ENCODE measurements at places on chromosomes 6 and 20. TPM values are rescaled to one million over a fixed set of nuclear protein-coding genes. Genes with fewer than 3 reads are reported as not detected.

GRCh38 chr20:37314617-37315016 is 25.2 kb downstream of the MANBAL start:
- no peaks in the 10 kb centered on the region for H3K36me3 ChIP-seq
- no peaks in the 10 kb centered on the region for H3K27me3 ChIP-seq
- no peak overlapping the region for H3K4me3 ChIP-seq
- no peak for DNase-seq
- peaks cover 31% of the 10 kb centered on the region for H3K4me1 ChIP-seq

Gene BNIP5
- not detected for total RNA-seq

Gene LCA5
- total RNA-seq = 0.49 TPM

DNA sequence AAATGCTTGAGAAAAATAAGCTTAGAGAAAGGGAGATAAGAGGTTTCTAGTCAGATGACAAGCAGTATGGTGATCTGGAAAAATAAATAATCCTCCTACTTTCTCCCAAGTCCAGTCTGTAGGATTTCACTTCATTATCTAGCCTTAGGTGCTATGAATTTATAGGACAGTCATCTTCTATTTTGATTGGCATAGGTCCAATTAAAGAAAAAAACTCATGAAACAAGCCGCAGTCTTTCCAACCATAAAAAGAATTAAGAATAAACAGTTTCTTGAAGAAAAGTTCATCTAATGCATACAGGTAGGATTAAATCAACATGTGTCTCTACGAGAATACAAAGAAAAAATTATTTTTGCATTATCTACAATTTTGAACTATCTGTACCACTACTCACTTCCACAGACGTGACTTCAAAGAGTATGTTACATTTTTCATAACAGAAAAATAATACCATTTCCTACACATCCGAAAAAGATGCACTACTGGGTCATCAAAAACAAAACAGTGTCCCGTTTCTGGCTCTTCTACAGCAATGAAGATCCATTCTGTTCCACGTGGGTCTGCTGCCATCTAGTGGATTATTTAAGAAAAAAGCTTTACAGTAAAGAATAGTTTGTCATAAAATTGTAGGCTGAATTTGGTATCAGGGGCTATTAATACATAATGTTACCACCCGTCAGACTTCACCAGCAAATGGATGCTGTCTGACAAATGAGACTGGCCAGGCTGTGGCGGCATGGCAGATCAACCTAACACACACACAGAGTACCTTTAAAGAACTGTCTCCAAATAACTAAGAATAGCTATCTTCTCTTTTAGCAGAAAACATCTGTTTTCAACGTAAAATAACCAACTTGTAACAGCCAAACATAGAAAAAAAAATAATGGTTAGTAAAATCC is 28.9 kb downstream of the STX7 start:
- DNase-seq = peak; percentile 68
- peaks cover 2% of the 10 kb centered on the region for H3K36me3 ChIP-seq
- H3K4me3 ChIP-seq = peak overlapping the region; percentile 1
- H3K27ac ChIP-seq = no peak overlapping the region
- H3K4me1 ChIP-seq = peaks cover 5% of the 10 kb centered on the region
- H3K27me3 ChIP-seq = no peaks in the 10 kb centered on the region

- H3K4me1 ChIP-seq = no peaks in the 10 kb centered on the region
- no peak overlapping the region for H3K4me3 ChIP-seq
- H3K27me3 ChIP-seq = no peaks in the 10 kb centered on the region
- no peaks in the 10 kb centered on the region for H3K36me3 ChIP-seq
- H3K27ac ChIP-seq = no peak overlapping the region
Measured at GRCh38 chr20:51734876-51735720, 33.1 kb downstream of the ATP9A start.

- no peaks in the 10 kb centered on the region for H3K27me3 ChIP-seq
- H3K36me3 ChIP-seq = peaks cover 78% of the 10 kb centered on the region
- peak overlapping the region; percentile 9 for H3K27ac ChIP-seq
- H3K4me3 ChIP-seq = no peak overlapping the region
- peaks cover 26% of the 10 kb centered on the region for H3K4me1 ChIP-seq
Measured at GRCh38 chr20:38050686-38051085, 17.1 kb downstream of the RPRD1B start.

GRCh38 chr20:61556111-61556510 is 304.1 kb downstream of the CDH4 start:
- no peaks in the 10 kb centered on the region for H3K4me1 ChIP-seq
- no peak for DNase-seq
- peaks cover 7% of the 10 kb centered on the region for H3K27me3 ChIP-seq
- H3K27ac ChIP-seq = no peak overlapping the region
- no peaks in the 10 kb centered on the region for H3K36me3 ChIP-seq

- no peaks in the 10 kb centered on the region for H3K4me1 ChIP-seq
- H3K27me3 ChIP-seq = no peaks in the 10 kb centered on the region
- H3K4me3 ChIP-seq = no peak overlapping the region
- H3K27ac ChIP-seq = no peak overlapping the region
- no peak for DNase-seq
Measured at GRCh38 chr6:158475344-158476302, 84.3 kb upstream of the TMEM181 start.

Gene CRIP3
- total RNA-seq = 4.1 TPM

- H3K36me3 ChIP-seq = peaks cover 33% of the 10 kb centered on the region
- no peak overlapping the region for H3K4me3 ChIP-seq
- no peak for DNase-seq
- H3K4me1 ChIP-seq = peaks cover 65% of the 10 kb centered on the region
- H3K27ac ChIP-seq = no peak overlapping the region
Measured at GRCh38 chr6:37872373-37872745, 52.8 kb downstream of the ZFAND3 start.

Gene DPPA5
- not detected for total RNA-seq

DNA sequence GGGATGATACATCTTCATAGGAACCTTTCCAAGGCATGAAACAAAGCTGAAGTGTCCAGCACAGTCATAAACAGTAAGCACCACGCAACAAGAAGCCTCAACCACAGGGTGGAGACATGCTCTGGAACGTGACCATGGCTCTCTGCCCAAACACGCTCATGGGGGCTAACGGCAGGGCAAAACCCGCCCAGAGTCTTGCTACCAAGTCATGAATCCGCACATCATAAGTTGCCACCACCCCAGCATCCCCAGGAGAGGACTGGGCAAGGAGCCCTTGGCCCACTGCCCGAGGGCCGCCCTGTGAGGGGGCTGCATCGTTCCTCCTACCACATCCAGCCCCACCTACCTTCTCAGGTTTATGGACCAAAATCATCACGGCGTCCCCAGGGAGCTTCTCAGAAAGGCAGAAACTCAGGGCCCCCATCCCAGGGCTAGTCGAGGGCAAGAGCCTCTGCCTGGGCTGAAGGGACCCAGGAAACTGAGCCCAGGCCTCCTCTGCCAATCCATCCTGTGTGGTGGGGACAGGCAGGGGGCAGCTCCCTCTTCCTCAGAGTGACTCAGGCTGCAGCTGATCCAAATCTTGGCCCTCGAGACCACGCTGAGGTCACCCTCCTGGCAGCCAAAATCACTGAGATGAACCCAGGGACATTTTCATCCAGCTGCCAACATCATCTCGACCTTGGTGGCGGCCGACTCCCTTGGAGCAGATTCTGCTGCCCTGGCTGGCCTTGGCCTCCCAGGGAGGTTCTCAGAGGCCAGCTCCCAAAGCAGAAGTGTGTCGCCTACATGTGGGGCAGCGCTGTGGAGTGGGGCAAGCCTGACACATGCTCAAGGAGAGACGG is 42.6 kb downstream of the BMP7 start:
- no peak for DNase-seq
- no peaks in the 10 kb centered on the region for H3K4me1 ChIP-seq
- H3K4me3 ChIP-seq = no peak overlapping the region

DNA sequence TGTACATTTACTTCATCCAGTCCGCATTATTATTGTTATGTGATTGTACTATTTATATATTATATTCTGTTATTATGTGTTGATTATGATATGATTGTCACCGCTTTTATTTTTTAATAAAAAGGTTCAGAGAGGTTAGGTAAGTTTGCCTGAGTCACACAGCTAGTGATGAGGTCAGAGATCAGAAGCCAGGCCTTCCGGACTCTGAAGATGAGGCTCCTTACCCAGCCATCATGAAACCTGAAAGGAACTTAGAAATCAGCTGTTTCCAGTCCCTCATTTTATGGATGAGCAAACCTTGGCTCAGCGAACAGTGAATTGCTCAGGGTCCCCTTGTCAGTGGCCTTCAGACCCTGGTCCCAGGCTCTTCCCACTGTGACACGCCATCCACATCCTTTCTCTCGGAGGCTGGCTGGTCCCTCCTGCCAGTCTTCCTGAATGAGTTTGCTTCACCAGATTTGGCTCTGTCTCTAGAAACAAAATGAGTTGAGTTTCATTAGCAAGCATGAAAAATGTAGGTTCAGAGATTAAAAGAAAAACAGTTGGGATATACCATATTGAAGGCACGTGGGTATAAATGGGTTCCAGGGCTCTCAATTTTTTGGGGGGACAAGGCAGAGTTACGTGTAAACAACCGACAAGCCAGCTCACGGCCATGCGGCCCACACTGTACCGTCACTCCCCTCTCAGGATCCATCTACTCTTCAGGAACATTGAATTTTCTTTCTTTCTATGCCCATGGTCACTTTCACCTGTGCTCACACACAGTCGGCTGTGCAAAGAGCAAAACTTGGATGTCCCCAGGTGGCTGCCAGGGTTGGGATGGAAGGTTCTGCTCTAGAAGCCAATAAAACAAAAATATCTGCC is 132.9 kb downstream of the ZDHHC14 start:
- peaks cover 6% of the 10 kb centered on the region for H3K4me1 ChIP-seq
- H3K36me3 ChIP-seq = no peaks in the 10 kb centered on the region
- H3K4me3 ChIP-seq = no peak overlapping the region
- no peak overlapping the region for H3K27ac ChIP-seq
- peaks cover 2% of the 10 kb centered on the region for H3K27me3 ChIP-seq

DNA sequence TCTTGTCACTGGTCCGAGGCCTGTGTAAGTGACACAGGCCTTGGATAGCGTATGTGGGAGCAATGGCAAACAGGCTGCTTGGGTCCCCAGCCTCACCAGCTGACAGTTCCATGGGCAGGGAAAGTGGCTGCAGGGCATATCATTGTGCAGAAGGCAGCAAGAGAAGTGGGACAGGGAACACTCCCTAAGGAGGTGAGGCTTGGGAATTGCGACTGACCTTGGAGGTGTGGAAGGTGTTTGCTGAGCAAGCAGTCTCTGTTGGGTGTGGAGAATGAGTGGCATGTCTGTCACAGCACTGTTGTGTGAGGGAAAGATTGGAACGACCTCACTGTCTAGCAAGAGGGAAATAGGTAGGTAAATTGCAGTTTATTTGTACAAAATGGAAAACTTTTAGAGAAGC is 16.8 kb downstream of the POFUT1 start:
- no peak for DNase-seq
- no peaks in the 10 kb centered on the region for H3K27me3 ChIP-seq
- H3K4me1 ChIP-seq = peaks cover 5% of the 10 kb centered on the region
- no peak overlapping the region for H3K4me3 ChIP-seq
- H3K27ac ChIP-seq = no peak overlapping the region

DNA sequence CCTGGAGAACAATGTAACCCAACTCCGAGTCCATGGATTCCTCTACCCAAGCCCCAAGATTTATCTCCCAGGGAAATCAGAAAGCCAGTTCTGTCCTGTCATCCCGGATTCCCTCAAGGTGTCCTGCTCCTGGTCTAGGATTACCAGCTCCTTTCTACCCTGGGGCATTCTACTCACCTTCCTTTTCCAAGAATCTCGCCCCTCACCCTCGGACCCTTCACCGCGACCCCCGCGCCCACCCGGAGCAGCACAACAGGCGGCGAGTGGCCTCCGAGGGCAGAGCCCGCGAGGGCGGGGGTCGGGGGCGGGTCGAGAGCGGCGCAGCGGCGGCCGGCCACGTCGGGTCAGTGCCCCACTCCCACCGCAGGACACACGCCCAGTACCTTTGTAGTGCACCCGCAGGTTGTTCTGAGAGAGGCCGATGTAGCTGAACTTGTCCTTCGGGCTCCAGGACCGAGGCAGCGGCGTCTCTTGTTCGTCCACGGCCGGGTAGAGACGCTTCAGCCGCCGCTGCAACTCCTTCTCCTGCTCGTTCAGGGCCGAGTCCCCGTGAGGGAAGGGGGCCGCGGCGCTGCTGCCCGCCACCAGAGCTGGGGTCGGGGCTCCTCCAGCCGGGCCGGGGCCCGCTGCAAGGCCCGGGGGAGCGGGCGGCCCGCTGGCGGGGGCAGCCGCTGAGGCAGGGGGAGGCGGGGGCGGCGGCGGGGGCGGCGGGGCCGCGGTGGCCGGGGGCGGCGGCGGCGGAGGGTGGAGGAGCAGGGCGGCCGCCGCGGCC is 897 bp downstream of the RANBP9 start:
- peak overlapping the region; percentile 92 for H3K4me3 ChIP-seq
- H3K4me1 ChIP-seq = peaks cover 38% of the 10 kb centered on the region
- peak; percentile 34 for DNase-seq
- peak overlapping the region; percentile 97 for H3K27ac ChIP-seq

DNA sequence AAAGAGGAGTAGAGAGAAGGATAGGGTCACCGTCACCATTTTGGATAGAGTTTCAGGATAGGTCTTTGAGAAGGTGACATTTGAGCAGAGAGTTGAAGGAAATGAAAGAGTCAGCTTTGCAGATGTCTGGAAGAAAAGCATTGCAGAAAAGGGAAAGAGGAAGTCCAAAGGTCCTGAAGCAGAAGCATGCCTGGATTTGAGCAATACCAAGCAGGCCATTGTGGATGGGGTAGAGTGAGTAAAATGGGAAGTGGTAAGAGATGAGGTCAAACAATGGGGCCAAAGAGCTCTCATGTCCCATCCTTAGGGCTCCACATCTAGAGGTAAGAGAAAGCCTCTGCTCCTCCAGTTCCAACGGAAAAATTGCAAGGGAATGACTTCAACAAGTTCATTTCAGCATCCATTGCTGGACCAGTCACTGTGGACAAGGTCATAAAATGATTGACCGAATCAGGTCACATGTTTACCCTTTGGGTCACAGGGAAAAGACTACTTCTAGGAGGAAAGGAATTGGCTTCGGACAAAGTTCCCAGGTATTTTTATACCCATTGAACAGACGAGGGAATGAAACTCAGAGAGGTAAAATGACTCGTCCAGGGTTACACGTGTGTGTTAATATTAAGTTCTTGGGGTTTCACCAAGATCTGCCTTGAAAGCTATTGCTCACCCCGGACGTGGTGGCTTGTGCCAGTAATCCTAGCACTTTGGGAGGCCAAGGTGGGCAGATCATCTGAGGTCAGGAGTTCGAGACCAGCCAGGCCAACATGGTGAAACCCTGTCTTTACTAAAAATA is 6.6 kb upstream of the SAMHD1 start:
- peaks cover 17% of the 10 kb centered on the region for H3K4me1 ChIP-seq
- no peak overlapping the region for H3K4me3 ChIP-seq
- H3K27me3 ChIP-seq = no peaks in the 10 kb centered on the region
- H3K36me3 ChIP-seq = peaks cover 6% of the 10 kb centered on the region

Gene RIPPLY2
- not detected for total RNA-seq

- H3K4me3 ChIP-seq = no peak overlapping the region
- H3K4me1 ChIP-seq = no peaks in the 10 kb centered on the region
- H3K36me3 ChIP-seq = no peaks in the 10 kb centered on the region
- no peak overlapping the region for H3K27ac ChIP-seq
- no peaks in the 10 kb centered on the region for H3K27me3 ChIP-seq
Measured at GRCh38 chr6:56223995-56224394, 23.4 kb downstream of the COL21A1 start.

DNA sequence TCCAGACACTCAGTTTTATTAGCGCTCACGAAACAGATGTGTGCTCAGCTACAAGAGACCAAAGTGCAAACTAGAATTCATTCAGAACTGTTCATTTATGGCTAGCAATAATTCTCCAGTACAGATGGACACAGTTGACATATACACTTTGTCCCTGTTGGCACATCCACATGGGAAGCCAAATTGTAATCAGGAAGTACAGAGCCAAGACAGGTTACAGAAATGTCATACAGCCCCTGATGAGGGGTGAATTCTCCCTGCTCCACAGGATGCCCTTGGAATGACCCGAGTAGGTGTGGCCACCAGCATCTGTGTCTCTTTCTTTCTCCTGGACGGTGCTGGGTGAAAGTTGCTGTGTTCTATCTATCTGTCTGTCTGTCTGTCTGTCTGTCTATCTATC is 7.6 kb downstream of the DHX35 start:
- DNase-seq = no peak
- no peak overlapping the region for H3K4me3 ChIP-seq
- no peak overlapping the region for H3K27ac ChIP-seq
- peaks cover 11% of the 10 kb centered on the region for H3K4me1 ChIP-seq
